ENCODE measurements at places on chromosomes 1 and 21.
A peak's percentile ranks its signal among the peaks of the same experiment; 100 is the strongest.

GRCh38 chr21:46325073-46325912 is 1.3 kb downstream of the PCNT start:
- peak; percentile 59 for DNase-seq

DNA sequence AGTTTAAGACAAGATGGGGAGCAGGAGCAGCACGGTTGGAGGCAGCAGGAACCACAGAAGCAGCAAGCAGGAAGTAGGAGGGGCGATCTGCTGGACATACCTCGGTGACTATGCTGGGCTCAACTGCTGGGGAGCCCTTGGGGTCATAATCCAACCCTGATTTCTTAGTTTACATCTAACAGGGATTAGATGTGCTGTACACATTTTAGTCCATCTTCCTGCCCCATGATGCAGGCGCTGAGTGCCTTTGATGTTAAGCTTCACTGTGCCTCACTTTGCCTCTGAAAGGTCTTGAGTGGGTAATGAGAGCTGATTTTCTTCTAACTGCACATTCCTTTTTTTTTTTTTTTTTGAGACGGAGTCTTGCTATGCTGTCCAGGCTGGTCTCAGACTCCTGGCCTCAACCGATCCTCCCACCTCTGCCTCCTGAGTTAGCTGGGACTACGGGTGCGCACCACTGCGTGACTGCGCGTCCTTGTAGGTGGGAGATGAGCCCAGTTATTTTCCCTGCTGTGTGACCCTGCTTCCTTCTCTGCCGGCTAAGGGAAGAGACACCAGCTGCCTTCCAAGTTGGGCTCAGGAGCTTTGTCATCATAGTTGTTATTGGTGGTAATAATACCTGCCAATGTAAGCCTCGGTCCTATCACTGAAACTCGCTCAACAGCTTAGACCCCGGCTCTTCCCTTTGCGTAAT is 1.1 kb upstream of the RCAN3 start:
- DNase-seq = peak; percentile 71

- no peak for DNase-seq
Measured at GRCh38 chr1:116855773-116856201, 53.9 kb upstream of the PTGFRN start.

GRCh38 chr1:40978886-40979240 is 633 bp upstream of the CTPS1 start:
- DNase-seq = no peak

- DNase-seq = no peak
Measured at GRCh38 chr1:206909883-206910318, 11.8 kb downstream of the FCMR start.

DNA sequence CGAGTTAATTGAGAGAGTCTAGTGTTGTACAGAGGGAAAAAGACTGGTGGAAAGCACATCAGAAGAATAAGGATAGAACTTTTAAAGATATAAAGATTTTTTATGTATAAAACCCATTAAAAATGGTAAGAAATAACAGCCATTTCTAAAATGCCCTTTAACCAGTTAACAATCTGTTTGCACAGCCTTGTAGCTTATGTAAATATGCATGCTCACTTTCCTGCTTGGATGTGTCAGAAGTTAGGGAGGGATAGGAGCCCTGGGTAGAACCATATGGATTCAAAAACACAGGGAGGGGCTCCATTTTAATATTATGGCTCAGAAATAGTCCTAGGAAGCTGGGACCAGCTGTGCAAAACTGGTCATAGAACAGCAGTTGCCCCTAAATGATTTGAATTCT is 4.5 kb upstream of the EDEM3 start:
- no peak for DNase-seq

Data from Kasumi-1 (cell line).